Kasumi-1 (cell line): ENCODE measurements at places on chromosomes 2 and 18.

DNA sequence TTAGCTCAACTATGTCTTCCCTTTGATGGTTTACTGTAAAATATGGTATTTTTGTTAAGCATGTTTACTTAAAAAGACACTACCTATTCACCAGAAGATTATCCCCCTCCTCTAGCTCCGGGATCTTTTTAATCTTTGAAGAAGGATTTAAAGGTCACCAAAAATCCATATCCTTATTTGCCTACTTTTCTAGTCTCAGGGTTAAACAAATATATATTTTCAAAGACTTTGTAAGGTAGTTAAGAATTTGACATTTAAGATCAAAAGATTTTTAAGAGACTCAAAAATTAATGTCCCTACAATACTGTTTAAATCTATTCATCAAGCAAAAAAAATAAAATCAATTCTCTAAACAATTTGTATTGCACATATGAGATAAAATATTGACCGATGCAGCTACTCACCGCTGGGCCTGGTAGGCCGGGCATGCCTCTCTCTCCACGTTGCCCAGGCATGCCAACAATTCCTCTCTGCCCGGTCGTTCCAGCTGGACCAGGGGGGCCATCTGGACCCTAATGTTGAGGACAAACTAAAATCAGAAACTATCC is 76.1 kb downstream of the COL3A1 start:
- DNase-seq = no peak

DNA sequence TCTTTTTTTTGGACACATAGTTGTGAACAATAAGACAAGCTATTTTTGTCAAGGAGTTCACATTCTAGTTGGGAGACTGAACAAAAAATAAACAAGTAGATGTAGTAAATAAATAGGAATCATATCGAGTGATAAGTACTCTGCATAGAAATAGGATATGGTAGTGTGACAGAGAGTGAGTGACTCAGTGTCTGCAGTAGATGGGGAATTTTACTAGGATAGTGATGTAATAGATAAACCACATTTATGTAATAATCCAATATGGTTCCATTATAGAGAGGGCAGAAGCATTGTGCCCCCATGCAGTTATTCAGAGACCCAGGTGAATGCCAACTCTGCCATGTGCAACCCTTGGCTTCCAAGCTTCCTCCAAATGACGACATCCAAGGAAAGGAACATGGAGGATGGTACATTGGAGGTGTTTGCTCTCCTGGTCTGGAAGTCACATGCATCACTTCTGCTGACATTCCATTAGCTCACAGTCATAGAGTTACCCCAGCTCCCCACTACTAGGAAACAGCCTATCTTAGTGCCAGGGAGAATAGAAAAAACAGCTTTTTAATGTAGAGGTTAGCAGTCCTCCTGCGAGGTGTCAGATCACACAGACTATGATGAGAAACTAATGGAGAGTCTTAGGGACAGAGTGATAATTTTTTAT is 595.4 kb downstream of the NYAP2 start:
- DNase-seq = no peak

DNA sequence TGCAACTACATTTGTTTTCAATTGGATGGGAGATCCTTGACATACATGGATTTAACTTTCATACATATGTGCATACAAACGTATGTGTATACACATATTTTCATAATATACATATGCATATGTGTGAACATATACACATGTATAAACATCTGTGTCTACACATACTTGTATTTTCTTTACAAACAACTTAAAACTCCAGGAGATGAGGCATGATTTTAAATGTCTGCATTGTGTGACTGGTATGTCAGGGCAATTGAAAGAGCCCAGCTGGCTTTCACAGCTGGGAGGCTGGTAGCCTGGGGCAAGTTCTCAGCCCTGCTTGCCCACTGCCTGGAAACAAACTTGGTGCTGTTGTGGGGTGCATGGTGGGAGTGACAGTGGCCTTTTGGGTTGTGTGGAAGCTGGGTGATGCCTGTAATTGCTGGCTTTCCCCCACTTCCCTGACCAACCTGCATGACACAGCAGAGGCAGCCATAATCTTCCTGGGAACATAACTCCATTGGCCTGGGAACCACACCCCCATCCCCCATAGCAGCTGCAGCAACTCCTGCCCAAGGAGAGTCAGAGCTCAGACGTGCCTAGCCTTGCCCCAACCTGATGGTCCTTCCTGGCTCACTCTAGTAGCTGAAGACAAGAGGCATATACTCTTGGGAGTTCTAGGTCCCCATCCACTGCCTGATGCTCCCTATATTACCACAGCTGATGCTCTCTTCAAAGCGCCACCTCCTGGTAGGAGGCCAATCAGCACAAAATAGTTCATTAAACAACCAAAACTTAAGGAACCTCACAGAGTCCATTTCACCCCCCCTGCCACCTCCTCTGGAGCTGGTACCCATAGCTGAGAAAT is 158.3 kb downstream of the CERS6 start:
- DNase-seq = no peak

GRCh38 chr2:177348733-177349693 is 43.6 kb upstream of the AGPS start:
- no peak for DNase-seq

GRCh38 chr2:181307203-181307991 is 149.8 kb upstream of the ITGA4 start:
- DNase-seq = no peak

DNA sequence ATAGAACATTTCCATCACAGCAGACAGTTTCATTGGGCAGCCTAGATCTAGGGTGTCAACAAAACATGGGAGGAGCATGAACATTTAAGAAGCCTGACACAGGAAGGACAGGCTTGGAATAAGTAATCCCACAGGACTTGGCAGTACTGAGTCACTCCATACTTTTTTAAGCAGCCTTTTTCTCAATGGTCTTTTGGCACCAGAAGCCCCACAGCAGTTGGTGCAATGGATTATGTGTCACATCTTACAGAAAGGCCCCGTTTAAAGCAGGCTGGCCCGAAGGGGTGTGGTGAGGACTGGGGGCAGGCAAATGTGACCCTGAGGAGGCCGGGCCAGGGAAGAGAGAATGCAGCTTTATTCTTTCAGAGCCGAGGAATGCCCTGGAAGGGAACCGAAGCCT is 26.6 kb downstream of the SPTBN1 start:
- no peak for DNase-seq

DNA sequence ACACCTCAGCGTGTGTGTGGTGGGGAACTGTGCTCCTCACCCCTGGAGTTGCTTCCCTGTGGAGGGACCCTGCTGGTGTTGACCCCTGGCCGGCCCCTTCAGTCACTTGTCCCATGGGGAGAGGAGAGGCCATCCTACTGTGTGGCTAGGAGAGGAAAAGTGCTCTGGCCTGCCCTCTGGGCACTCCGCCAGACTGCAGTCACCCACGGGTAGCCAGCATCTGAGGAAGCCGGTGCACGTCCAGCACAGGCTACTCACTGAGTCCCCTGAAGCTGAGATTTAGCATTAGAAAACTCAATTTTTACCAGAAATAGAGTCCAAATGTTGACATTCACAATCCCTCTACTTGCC is 211.5 kb upstream of the RAB6C start:
- DNase-seq = no peak

DNA sequence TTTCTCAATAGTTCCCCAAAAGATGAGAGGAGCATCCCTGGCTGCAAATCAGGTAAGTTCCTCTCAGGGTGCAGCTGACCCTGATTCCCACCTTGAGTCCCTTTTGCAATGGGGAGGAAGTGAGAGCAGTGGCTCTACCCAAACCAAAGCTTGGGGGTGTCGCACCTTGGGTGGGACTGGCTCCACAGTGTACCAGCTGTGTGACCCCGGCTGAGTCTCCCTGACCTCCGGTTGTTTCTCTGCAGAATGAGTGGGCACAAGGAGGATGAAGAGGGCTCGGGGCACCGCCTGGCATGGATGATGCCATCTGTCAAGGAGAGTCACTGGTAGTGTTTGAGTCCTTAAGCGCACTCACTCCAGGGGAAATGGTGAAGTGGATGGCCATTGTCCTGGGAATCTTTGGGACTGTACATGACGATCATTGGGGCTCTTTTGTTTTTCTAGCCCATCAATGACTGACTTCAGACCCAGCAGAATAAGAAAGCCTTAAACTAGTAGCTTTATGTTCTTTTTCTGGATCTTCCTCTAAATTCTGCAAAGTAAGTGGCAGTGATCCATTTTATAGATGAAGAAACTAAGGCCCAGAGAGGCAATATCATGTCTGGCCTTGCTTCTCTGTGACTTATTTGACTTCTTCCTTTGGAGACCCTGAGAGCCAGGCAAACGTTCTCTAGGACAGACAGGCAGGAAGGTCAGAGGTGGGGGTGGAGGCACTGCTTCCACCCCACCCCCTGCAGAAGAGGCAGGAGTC is 106.3 kb upstream of the ST3GAL5 start:
- no peak for DNase-seq
